ENCODE measurements at places on chromosomes 5 and 9.

GRCh38 chr5:136020383-136021015 is 8.3 kb upstream of the TGFBI start:
- no peaks in the 10 kb centered on the region for H3K27me3 ChIP-seq
- peaks cover 58% of the 10 kb centered on the region for H3K4me1 ChIP-seq
- peak overlapping the region; percentile 9 for H3K27ac ChIP-seq
- no peaks in the 10 kb centered on the region for H3K36me3 ChIP-seq
- peak; percentile 66 for DNase-seq

GRCh38 chr5:149348518-149348917 is 3.2 kb downstream of the GRPEL2 start:
- H3K4me1 ChIP-seq: no peaks in the 10 kb centered on the region
- no peaks in the 10 kb centered on the region for H3K36me3 ChIP-seq
- H3K27me3 ChIP-seq: no peaks in the 10 kb centered on the region
- H3K4me3 ChIP-seq: no peak overlapping the region
- peak overlapping the region; percentile 39 for H3K27ac ChIP-seq

GRCh38 chr5:101966476-101966875 is 329.6 kb downstream of the SLCO4C1 start:
- no peaks in the 10 kb centered on the region for H3K27me3 ChIP-seq
- no peak overlapping the region for H3K27ac ChIP-seq
- H3K36me3 ChIP-seq: no peaks in the 10 kb centered on the region
- no peak overlapping the region for H3K4me3 ChIP-seq
- DNase-seq: no peak
- no peaks in the 10 kb centered on the region for H3K4me1 ChIP-seq

- H3K27ac ChIP-seq: no peak overlapping the region
- H3K36me3 ChIP-seq: no peaks in the 10 kb centered on the region
- H3K4me1 ChIP-seq: no peaks in the 10 kb centered on the region
- H3K4me3 ChIP-seq: no peak overlapping the region
- no peaks in the 10 kb centered on the region for H3K27me3 ChIP-seq
These were observed 79.4 kb upstream of the CCDC112 start for GRCh38 chr5:115375893-115376292.

GRCh38 chr5:13501176-13501575 is 443.3 kb downstream of the DNAH5 start:
- H3K36me3 ChIP-seq: no peaks in the 10 kb centered on the region
- no peaks in the 10 kb centered on the region for H3K27me3 ChIP-seq
- DNase-seq: no peak
- no peak overlapping the region for H3K27ac ChIP-seq
- no peaks in the 10 kb centered on the region for H3K4me1 ChIP-seq
- no peak overlapping the region for H3K4me3 ChIP-seq

DNA sequence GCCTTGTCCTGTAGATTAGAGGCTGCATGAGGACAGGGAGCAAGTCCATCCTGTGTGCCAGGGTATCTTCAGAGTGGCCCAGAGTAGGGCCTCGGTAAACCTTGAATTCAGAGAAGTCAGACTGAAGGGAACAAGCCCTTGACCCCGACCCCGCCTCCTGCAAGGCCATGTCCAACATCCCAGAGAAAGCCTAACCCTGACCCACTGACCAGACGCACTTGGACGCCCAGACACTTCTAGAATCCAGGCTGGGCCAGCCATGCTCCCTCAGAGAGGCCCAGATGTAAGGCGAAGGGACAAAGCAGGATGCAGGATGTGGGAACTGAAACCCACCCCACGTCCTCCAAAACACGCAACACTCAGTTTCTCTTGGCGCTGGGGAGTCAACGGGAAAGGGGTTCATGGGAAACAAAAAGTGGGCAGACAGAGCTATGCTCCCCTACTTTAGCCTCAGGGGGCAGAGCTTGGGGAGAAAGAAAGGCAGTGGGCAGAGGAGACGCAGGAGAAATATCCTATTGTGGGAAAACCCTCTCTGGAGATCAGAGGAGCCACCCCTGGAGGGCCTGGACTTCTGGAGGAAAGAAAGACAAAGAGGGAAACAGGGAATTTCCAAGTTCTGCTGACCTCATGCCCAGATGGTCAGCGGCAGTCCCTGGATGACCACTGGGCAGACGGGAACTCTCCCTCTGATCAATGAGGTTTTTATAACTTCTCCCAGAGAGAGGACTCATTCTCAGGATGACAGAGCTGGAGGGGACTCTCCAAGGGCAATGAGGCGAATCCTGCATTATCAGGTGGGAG is 13.0 kb downstream of the TNIP1 start:
- peak overlapping the region; percentile 7 for H3K27ac ChIP-seq
- peaks cover 62% of the 10 kb centered on the region for H3K36me3 ChIP-seq
- no peaks in the 10 kb centered on the region for H3K27me3 ChIP-seq
- H3K4me3 ChIP-seq: no peak overlapping the region

- no peaks in the 10 kb centered on the region for H3K36me3 ChIP-seq
- H3K27me3 ChIP-seq: no peaks in the 10 kb centered on the region
- no peaks in the 10 kb centered on the region for H3K4me1 ChIP-seq
- no peak overlapping the region for H3K27ac ChIP-seq
These were observed 5.5 kb upstream of the PSAT1 start for GRCh38 chr9:78291240-78291925.
